ENCODE measurements at places on chromosomes 3 and 15.

- no peak for DNase-seq
Measured at GRCh38 chr3:124498891-124499290, 231.4 kb upstream of the UMPS start.

DNA sequence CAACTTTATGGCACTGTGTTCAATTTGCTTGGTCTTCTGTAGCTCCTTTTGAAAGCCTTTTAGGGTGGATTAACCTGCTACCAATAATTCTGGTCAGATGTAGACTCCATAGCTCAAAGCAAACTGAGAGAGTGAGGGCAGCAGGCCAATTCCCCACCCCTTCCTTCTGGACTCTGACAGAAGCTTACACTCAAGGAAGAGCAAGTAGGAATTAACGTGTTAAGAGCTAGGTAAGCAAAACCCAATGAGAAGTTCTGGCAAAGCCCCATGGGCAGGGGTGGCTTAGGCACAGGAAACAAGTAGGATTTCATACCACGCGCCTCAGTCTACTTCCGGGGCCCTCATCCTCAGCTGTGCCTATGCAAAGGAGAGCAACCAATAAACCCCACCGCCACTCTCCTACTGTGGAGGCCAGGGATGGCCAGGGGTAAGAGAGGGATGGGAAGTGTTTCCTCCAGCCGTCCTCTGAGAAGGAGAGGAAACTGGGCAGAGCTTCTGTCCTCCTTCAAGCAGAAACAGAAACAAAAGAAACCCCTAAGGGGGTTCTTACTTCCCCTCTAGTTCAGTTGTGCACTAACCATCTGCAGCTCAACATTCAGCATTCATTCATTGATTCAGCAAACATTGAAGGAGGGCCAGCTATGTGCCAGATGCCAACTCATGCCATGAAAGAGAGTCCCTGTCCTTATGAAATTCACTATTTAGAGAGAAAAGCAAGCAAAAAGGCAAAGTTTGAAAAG, 12.6 kb downstream of the CCR5 start:
- no peak for DNase-seq

DNA sequence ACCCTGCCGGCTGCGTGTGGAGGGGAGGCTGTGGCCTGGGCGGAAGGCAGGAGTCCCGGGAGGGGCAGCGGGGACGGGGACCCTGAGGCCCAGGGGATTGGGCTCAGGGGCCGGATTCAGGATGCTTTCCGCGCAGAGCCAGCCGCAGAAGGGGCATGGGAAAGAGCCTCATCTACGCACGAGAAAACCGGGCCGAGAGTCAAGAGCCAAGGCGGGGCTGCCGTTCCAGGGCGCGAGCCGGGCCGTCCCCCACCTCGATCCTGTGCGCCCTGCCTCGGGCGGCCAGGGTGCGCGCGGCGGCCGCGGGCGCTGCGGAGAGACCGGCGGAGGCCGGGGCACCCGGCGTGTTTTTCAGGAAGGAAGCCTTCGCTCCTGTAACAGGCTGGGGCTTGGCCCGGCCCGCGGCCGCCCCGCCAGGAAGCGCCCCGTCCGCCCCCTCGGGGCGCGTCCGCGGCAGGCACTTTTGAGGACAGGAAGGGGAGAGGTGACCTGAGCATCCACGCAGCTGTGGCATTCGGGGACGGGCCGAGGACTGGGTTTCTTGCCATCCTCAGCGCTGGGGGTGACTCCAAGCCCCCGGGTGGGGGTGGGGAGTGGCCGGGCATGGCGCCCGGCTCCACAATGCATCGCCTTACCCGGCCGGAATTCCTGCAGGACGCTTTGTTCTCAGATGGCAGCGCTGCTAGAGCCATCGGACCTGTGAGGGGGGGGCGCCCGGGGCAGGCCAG, 62.3 kb upstream of the GATA2 start:
- DNase-seq: no peak

- DNase-seq: peak; percentile 7
Measured at GRCh38 chr15:80856809-80857377, 77.7 kb downstream of the CEMIP start.

GRCh38 chr3:43372809-43373559, 86.6 kb downstream of the SNRK start:
- DNase-seq: no peak

DNA sequence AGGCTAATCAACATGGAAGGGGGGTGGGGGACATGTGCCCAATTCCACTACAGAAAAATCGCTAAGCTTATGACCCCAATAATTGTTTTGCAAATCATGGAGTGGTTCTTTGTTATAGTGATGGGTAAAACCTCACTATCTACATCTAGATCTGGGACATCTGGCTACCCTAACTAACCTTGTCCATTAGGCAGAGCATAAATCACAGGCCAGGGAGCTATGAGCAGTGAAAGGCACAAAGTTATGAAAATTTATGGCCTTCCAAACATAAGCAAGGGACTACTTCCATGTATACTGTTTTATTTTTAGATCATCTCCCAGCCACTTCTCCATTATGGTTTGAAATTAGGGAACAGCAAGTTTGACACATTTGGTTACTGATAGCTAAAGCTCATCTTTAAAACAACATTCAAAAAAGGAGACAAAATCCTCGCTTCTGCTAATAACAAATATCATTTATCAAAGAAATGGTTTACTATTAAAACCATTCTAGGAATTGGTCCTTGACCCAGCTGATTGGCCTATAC, 78.3 kb downstream of the RSL24D1 start:
- DNase-seq: no peak

DNA sequence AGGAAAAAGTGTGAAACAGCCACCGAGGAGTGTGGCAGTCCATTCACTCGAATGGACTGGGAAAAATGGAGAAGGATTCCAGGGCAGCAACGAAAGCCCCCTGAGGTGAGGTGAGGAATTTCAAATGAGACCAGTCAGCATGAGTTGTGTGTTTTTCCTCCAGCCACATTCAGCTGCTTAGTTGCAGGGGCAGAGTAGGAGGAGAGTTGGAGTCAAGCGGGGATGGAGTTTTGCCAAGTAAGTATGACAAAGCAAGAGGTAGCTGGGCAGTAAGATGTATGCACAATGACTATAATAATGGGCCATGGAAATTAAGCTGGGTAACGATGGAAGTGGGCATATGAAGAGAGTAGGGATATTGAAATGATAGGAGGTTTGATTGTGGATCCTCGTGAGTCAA, 64.4 kb downstream of the CCDC54 start:
- peak; percentile 50 for DNase-seq

DNA sequence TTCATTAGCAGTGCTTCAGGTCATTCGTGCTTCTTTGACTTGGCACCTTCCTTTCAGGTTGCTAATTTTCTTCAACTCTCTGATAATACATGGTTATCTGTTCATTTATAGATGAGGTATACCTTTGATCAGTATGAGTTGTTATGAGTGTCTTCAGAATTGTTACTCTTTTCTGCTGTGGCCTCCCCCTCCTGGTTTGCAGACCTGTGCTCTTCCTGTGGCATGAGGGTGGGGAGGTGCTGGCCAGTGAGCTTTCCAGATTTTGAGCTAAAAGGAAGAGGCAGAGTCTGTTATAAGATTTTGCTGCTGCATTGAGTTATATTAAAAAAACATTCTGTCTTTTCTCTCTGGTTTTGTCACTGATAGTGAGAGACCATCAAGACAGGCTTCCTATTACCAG, 30.8 kb upstream of the GOLGA6L9 start:
- DNase-seq: no peak

- DNase-seq: no peak
Measured at GRCh38 chr15:56948000-56948763, 29.7 kb downstream of the TCF12 start.

GRCh38 chr3:11835028-11835639, 11.6 kb downstream of the TAMM41 start:
- DNase-seq: peak; percentile 32

GRCh38 chr15:48001393-48002039, 119.3 kb upstream of the SLC24A5 start:
- no peak for DNase-seq

DNA sequence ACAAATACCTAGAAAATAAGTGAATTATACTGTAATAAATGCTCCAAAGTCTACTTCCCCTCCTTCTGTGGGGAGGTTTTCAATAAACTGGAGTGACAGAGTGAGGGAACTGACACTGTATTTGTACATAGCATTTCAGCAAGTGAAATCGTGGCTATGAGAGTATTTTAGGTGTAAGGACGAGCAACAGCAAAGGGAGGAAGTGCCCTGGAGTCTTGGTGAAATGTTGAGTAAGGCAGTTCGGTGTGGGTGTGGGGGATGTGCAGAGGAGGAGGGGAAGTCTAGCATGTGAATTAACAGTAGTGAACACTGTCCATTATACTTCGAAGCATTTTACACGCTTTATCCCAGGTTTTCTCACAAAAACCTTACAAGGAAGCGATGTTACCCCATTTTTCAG, 18.1 kb upstream of the P2RY13 start:
- DNase-seq: no peak

- no peak for DNase-seq
Measured at GRCh38 chr3:58580826-58581327, 3.7 kb upstream of the FAM107A start.

- peak; percentile 7 for DNase-seq
Measured at GRCh38 chr15:39787479-39787878, 4.8 kb upstream of the FSIP1 start.

DNA sequence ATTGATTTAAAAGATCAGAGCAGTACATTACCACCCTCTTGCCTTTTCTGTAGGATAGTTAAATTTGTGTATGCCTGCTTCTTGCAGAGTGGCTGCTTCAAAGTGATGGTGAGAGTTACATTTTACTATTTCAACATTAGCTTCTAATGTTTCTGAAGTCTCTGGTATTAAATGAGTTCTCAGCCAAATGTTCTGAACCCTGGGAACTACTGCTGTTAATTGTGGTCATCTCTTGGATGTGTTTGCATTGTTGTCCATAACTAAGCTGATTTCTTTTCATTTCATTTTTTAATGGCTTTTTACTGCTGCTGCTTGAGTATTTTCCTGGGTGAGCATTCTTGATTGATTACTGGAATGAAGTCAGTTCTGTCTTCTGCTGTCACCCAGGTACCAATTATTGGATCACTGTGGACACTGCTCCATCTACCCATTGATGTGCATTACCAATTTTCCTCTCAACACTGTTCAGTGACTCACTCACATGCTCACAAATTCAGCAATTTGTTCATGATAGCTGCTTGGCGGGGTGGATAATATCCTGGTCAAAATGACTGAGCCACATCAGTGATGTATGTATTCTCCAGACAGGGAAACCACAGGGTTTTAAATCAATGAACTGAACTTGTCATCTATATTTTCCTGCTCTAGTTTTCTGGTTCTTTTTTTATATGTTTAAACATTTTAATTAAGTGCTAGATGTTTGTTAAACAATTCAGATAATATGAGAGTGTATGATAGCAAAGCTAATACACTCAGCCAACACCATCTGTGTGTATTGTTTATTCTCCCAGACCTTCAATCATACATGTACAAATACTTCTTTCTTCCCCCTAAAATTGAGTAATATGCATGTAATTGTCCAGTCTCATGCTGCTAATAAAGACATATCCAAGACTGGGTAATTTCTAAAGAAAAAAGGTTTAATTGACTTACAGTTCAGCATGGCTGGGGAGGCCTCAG, 587.6 kb downstream of the RSL24D1 start:
- DNase-seq: no peak

DNA sequence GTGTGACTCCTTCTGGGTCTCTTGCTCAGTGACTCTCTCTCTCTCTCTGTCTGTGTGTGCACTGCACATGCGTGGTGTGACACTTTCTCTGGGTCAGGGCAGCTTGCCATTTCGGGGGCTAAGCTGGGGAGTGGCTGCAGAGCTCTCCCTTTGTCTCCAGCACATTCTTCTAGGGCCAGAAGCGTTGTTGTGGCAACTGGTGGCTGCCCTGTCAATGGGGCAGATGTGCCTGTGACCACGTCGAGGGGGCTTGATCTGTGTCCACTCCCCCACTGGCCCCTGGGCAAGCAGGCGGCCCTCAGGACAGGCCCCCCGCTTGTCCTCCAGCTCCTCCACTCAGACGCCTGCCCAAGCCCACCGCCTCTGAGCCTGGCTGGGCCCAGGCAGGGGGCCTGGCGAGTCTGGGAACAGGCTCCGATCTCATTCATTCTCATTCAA, 67.8 kb downstream of the WNT7A start:
- DNase-seq: no peak

GRCh38 chr3:114709102-114709501, 415.3 kb downstream of the TIGIT start:
- peak; percentile 15 for DNase-seq

GRCh38 chr3:194602669-194603171, 30.5 kb downstream of the TMEM44 start:
- no peak for DNase-seq

DNA sequence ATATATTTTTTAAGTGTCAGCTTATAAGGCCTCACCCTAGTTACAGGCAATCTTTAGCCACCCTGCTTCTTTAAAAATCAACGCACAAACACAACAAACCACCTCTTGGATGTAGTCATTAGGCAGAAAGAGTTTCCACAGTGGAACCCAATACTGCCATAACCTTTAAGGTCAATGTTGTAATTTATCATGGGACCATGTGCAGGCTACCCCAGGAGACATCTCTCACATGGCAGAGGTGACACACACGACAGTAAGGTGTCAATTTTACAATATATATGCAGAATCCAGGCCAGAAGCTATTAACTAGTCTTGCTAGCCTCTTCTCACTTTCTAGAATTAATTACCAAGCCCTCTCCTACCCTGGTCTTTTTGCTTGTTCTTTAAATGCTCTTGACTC, 336.5 kb downstream of the MAGI1 start:
- DNase-seq: no peak
